Peyer's patch (tissue), 4 donors: ENCODE measurements at places on chromosomes 13 and 19.

- DNase-seq: peak; percentile 49
These were observed 11.8 kb upstream of the ERFL start for GRCh38 chr19:41939861-41940730.

- no peak for DNase-seq
These were observed 12.2 kb downstream of the PPP1R12C start for GRCh38 chr19:55105237-55105636.

DNA sequence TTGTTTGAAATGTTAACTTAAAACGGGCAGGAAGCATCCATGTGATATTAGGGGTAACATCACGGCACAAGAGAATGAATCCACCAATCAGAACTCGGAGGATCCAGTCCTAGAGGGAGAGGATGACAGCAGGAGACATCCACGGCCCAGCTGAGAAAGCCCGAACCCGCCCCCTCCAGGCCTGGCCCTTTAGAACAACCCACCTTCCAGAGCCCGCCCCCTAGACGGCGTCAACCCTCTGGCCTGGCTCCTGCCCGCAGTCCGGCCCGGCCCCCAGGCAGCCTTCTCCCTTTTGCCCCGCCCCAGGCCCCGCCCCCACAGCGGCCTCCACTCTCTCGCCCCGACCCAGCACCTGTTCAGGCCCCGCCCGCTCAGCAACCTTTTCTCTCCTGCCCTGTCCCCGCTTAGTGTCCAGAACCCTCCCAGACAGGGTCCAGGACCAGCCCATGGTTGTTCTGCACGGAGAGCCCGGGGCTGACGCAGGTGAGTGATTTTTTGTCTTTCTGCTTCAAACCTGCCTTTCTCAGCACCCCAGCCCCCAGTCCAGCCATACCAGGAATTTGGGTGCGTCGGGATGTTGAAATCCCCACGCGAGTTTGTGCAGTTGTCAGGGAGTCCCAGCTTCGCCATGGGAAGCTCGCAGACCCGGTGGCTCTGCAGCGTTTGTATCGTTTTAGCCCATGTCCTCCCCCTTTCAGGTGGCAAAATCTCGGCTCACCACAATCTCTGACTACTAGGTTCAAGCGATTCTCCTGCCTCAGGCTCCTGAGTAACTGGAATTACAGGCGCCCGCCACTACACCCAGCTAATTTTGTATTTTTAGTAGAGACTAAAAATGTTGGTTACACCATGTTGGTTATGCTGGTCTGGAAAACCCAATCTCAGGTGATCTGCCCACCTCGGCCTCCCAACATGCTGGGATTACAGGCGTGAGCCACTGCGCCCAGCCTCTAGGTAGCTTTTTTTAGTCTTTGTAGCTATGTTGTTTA lies 16.1 kb downstream of the ZNF816 start:
- no peak for DNase-seq

DNA sequence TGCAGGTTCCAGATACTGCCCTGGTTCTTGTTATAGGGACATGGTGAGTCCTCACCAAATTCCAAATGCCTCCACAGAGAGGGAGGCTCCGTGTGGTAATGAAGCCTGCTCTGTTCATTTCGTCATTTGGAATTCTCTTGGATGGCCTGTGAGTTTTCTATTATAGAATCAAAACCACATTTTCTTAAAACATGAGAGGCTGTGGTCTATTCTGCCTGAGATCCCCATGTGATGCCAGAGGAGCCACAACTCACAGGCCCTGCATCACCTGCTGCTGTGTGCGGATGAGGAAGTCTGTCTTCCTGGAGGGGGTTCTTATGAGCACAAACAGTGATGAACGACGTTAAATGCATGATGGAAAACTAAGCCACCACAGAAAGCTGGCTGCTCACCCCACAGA lies 264.4 kb downstream of the UQCRFS1 start:
- DNase-seq: no peak

GRCh38 chr13:69264362-69265334 lies 843.0 kb upstream of the ATXN8OS start:
- no peak for DNase-seq

DNA sequence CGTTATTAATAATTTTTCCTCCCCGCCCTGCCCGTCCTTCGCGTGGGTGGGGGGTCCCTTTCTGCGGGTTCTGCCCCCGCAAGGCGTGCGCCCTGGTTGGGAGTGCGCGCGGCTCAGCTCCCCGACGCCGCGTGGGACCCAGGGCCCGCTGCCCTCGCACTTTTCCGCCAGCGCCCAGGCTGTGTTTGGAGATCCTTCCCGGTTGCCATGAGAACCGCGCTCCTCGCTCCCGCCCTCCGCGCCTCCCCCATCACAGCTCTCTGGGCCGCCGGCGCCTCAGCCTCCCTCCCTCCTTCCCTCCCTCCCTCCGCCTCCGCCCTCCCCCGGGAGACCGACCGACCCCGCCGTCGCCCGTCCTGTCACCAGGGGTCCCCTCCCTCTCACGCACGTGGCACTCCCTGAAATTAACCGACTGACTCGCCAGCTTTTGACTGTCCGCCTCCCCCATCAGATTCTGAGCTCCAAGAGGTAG lies 2.4 kb upstream of the SSBP4 start:
- DNase-seq: no peak

GRCh38 chr13:69194130-69194529 lies 913.5 kb upstream of the ATXN8OS start:
- DNase-seq: no peak

- no peak for DNase-seq
These were observed 97.9 kb downstream of the HSPH1 start for GRCh38 chr13:31063772-31064171.

DNA sequence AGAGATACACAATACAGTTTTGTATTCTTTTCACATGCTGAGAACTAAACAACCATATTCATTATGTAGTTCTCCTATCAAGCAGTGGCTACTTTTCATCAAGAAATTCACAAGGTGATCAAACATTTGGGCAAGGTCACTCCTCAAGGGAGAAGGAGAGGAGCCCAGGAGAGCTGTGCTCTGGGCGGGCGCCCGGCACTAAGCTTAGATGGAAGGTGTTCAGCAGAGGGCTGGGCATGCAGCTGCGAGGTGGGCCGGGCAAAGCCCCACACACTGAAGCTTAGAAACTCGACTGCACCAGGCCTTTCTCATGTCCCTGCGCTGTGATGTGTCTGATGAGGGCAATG lies 30.4 kb upstream of the SPACA7 start:
- no peak for DNase-seq

DNA sequence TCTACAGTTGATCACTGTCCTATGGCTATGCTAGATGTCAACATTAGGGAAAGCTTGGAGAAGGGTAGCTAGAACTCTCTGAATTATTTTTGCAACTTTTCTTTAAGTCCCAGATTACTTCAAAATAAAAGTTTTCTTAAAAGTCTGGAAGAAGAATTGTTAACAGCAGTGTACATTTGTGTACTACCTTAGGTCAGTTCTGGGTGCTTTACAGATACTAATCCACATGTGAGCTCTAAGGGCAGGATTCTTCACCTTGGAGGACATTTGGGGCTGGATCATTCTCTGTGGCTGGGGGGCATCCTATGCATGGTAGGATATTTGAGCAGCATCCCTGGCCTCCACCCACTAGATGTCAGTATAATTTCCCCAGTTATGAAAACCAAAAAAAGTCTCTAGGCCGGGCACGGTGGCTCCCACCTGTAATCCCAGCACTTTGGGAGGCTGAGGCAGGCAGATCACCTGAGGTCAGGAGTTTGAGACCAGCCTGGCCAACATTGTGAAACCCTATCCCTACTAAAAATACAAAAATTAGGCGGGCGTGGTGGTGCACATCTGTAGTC lies 2.8 kb downstream of the BRME1 start:
- DNase-seq: no peak

DNA sequence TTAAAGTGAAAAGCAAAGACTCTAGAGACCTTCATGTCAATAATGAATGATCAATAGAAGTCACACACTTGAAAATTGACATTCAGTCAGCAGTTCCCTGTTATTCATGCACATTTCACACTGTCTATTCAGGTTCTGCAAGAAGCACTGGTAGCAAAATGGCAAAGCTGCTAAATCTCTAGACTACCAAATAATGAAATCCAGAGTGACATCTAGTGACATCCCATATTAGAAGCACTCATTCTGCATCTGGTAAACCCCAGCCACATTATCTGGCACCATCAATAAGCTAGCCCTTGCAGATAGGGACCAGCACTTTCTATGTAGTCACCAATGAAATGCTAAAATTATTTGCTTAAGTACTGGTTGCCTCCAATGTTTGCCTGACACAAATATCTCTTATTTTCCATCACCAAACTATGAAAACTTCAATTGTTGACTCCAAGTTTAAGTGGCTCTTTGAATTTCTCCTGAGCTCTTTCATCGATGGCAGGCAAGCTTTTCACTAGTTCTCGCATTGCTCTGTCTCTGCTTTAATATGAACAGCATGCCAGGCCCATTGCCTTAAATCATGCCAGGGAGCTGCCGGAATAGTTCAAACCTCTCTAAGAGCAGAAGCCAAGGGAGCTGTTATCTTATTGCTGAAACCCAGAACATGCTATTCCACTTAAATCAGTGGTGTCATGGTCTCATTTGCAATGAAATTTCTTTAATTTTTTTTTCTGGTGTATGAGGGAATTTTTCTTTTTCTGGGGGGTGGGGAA lies 409.9 kb downstream of the MZT1 start:
- no peak for DNase-seq

GRCh38 chr13:100040196-100040595 lies 48.7 kb upstream of the PCCA start:
- no peak for DNase-seq

- DNase-seq: no peak
These were observed 68.5 kb downstream of the TEX29 start for GRCh38 chr13:111388851-111389500.

GRCh38 chr19:15780610-15781418 lies 6.6 kb upstream of the OR10H5 start:
- DNase-seq: no peak

GRCh38 chr19:47886010-47886559 lies at the start of gene SULT2A1:
Gene SULT2A1 (minus strand): TSS chr19:47886315. CDS start chr19:47886257, 58 bp downstream.
- DNase-seq: no peak

DNA sequence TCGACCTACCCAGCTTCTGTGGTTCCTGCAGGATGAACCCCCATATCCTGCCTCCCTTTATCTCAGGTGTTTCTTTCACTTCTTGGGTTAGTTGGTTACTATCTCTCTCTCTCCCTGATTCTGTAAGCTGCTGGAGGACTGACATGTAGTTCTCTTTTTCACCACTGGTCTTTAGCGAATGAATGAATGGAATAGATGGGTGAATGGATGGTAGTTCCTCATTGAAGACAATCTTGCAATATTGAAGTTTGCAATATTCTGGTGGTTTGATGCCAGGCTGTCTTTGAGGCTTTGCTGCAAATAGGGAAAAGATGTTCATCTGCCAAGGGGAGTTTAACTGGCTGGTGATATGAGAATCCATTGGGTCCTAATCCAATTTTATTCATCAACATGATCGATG lies 120.2 kb downstream of the UBL3 start:
- no peak for DNase-seq

DNA sequence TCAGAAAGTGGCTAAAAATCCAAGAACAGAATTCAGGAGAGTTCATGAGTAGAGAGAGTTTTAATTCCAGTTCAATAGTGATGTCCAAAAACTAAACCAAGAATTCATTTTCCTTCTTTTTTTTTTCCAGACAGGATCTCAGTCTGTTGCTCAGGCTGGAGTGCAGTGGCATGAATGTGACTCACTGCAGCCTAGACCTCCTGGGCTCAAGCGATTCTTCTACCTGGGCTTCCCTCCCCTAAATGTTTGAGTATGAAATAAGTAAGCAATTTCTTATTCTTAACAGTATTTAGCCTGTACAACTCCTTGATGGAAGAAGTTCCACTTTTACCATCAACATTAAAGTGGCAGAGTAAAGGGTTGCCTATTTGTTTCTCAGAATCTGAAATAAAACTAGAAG lies 3.8 kb downstream of the COMMD6 start:
- DNase-seq: no peak

DNA sequence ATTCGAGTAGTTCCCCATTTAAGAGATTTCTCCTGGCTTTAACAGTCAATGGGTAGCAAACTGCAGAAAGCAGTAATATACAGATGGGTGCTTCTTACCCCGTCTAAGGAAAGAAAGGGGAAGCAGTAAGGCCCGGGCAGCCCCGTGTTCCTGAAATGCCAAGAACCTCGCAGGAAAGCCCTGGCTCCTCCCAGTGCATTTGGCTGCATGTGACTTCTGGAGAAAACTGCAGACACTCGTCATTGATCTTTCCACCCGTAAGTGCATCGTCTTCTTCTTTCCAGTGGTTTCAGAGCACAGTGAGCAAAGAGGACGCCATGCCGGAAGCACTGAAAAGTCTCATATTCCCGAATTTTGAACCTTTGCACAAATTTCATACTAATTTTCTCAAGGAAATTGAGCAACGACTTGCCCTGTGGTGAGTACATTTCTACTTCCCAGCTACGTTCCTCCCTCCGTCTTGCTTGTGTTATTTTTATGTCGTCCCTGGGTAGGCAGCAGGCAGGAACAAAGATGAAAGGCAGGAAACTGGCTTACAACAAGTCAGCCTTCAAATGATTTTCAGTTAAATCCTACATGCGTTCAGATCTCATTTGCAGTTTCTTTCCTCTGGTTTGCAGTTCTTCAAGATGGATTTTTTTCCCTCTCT lies 165.2 kb downstream of the STK24 start:
- DNase-seq: no peak

- DNase-seq: no peak
These were observed 62.5 kb downstream of the TUBGCP3 start for GRCh38 chr13:112525356-112525945.

- DNase-seq: peak; percentile 62
These were observed 1.1 kb downstream of the ZNF850 start for GRCh38 chr19:36771261-36772231.

DNA sequence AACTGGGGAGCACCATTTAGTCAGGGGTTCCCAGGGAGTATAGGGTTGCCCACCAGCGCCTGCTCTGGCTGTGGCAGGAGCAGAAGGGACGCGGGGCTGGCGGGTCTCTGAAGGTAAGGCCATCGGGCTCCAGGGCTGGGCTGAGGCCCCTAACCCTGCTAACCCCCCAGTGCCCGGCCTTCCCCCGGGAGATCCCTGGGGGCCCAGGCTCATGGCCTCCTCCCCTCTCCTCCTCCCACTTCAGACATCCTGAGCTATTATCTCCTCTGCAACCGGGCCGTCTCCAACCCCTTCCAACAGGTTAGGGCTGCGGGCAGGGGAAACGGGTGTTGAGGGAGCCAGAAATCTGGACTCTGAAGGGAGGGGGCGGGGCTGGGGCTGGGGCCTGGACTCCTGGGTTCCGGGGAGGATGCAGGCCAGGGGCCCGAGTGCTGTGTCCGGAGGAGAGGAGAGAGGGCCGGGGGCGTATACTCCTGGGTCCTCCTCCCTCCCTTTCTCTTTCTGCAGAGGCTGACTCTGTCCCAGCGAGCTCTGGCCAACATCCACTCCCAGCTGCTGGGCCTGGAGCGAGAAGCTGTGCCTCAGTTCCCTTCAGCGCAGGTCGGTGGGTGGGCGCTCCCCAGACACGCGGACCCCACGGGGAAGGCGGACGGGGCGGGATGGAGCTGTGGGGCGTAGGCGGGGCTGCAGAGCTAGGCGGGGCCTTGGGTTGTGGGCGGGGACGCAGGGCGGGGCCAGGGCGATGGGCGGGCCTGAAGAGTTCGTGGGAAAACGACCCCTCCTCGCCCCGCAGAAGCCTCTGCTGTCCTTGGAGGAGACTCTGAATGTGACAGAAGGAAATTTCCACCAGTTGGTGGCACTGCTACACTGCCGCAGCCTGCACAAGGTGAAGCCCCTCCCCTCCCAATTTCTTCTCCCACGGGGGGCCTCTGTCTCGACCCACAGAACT lies 15.3 kb downstream of the TTYH1 start:
- DNase-seq: peak; percentile 58
